ACHN (cell line): ENCODE measurements at places on chromosomes 2 and 18.

GRCh38 chr2:234134496-234134895, 84.0 kb downstream of the SPP2 start:
- DNase-seq, result no peak

GRCh38 chr18:27413495-27414401, 228.6 kb upstream of the CHST9 start:
- peak; percentile 79 for DNase-seq

DNA sequence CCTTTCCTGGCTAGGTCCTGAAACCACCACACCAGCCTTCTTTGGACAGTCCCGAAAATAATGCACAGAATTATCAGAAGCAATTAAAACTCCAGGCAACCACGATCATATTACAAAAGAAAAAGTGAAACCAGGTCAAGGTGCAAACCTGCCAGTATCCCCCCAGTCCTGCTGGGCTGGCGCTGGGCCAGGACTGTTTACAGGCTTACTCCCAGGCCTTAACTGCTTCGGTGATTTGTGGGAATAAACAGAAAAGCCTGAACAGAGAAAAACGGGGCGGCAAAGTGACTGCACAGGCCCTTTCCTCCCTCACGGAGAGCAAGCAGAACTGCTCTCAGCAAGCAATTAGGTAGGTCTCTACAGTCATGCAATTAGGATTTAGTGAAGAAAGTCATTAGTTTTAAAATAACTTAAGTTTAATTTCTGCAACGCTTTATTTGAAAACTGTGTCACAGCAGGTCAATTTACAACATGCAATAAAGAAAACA, 1.3 kb downstream of the HDAC4 start:
- DNase-seq, result peak; percentile 4

- DNase-seq, result no peak
Measured at GRCh38 chr2:143524559-143525401, 395.6 kb downstream of the ARHGAP15 start.

GRCh38 chr2:27303093-27304025, 4.9 kb downstream of the UCN start:
- peak; percentile 87 for DNase-seq

DNA sequence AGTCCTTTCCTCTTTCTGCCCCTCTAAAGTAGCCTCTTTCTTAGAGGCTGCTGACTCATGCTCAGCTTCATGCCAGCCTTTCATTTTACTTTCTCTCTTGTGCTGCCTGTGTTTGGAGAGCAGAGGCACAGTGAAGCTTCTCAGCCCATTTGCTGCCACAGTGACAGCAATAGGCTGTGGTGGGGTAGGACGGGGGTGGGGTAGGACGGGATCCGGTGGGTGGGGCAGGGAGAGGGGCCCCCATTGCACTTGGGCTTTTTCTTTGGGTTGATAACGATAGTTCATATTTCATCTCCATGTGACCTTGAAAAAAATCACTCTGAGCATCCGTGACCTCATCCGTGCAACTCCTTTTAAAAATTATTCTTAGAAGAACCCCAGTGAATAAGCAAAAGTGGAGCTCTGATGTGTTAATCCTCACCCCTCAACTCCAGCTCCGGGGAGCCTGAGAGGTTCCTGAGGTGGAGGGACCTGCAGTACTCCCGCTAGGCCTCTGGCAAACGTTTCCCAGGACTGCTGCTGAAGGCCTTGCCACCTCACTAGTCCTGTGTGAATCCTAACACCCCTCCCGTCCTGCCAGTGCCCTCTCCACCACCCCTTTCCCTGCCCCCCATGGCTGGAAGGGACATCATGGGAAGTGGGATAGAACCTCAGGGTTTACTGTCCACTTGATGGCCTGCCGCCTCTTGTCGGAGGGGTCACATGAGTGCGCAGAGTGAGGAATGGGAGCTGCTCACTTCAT, 70.8 kb downstream of the INPP4A start:
- DNase-seq, result peak; percentile 31

GRCh38 chr2:131093696-131094462, 619 bp upstream of the FAM168B start:
- DNase-seq, result peak; percentile 76

GRCh38 chr2:113025737-113026136, 20.5 kb downstream of the IL36A start:
- DNase-seq, result no peak

GRCh38 chr2:190184460-190184859, 121.9 kb upstream of the MSTN start:
- DNase-seq, result no peak

DNA sequence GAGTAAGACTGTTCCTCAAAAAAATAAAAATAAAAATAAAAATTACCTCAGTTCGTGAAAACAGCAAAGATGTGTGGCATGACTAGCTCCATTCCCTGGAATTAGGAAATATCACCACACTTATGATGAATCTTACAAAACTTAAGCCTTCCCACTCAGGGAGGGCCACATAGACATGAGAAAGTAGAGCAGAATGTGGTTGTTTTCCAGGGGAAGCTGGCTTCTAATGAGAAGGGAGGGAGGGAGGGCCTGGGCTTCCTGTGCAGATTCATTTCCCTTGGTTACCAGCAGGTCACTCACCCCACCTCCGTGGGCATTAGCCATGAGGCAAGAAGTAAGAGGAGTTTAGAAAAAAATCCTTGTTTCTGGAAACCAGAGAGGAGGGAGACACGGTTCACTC, 95.9 kb upstream of the RMDN2 start:
- DNase-seq, result peak; percentile 5

GRCh38 chr18:13525381-13526029, 200.9 kb downstream of the FAM210A start:
- DNase-seq, result no peak

- DNase-seq, result no peak
Measured at GRCh38 chr2:145283131-145283530, 763.2 kb upstream of the ZEB2 start.

DNA sequence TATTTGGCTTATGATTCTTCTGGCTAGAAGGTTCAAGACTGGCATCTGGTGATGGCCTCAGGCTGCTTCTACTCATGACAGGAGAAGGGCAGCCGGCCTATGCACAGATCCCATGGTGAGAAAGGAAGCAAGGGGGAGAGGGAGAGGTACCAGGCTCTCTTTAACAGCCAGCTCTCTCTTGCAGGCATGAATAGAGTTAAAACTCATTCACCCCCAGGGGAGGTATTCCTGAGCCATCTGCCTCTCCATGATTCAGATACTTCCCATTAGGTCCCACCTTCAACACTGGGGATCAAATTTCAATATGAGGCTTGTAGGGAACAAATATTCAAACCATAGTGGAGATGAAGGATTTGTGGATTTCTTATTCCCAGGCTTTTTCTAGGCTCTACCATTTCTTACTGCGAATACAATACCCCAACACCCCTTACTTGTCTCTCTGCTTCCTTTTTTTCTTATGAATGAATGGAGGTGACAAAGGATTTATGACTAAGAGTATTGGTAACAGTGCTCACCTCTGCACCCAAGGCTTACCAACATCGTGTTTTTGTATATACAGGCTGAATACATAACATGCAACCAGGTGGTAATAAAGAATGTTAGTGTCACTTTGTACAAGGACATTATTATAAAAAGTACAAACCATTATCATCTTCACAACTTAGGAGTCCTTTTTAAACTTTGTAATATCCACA, 454.6 kb upstream of the TRIB2 start:
- no peak for DNase-seq

- no peak for DNase-seq
Measured at GRCh38 chr18:67766930-67767329, 250.4 kb upstream of the DSEL start.

DNA sequence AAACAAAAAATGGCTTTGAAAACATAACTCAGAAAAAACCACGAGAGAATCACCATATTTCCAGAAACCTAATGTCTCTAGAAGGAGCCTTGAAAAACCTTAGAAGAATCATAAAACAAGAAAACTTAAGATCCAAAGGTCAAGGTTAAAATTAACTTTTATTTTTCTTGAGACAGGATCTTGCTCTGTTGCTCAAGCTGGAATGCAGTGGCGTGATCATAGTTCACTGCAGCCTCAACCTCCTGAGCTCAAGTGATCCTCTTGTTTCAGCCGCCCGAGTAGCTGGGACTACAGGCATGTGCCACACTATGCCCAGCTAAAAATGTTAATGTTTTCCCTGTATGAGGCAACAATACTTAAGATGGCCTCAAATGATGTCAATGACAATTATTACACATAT, 254.2 kb upstream of the SESTD1 start:
- no peak for DNase-seq

- no peak for DNase-seq
Measured at GRCh38 chr18:42328931-42329330, 373.9 kb downstream of the PIK3C3 start.

DNA sequence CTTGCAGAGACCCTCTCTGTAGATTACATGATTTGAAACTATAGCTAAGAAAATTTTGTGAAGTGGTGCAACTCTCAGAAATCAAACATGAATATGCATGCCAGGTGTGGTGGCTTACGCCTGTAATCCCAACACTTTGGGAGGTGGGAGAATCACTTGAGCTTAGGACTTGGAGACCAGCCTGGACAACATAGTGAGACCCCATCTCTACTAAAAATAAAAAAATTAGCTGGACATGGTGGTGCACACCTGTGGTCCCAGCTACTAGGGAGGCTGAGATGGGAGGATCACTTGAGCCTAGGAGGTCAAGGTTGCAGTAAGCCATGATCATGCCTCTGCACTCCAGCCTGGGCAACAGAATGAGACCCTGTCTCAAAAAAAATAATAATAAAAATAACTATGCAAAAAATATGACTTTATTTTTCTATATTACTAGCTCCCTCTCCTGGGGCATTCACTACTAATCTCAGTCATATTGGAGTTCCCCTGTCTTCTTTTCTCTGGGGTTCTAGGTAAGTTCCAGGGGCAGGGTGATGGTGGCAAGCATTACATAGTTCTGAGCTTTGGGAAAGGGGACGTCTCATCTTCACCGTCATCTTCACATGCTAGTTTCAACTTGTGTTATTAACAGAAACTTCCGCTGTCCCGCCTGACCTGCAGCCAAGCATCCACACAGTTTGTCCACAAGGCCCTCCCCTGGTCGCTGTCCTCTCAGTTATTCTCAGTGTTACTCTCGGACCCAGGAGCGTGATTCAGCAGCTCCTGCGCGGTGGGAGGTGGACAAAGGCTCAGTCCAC, 96.8 kb upstream of the MBOAT2 start:
- DNase-seq, result no peak

DNA sequence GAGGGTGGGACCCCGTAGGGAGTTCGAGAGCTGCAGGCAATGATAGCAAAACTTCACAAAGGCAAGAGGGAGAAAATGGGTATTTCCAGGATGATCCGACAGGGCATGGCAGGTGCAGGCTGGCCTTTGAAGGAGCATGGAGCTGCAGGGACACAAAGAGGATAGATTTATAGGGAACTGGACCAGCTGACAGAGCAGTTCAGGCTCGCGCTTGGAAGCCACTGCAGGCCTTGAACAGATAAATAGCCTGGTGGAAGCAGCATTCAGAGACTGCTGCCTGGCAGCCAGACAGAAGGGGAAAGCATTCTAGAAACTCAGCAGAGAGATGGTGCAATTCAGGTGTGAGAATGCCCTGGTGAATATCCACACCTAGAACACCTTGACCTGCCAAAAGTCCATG, 29.3 kb upstream of the CREG2 start:
- DNase-seq, result no peak

- no peak for DNase-seq
Measured at GRCh38 chr2:196511258-196512168, 128.0 kb upstream of the CCDC150 start.

DNA sequence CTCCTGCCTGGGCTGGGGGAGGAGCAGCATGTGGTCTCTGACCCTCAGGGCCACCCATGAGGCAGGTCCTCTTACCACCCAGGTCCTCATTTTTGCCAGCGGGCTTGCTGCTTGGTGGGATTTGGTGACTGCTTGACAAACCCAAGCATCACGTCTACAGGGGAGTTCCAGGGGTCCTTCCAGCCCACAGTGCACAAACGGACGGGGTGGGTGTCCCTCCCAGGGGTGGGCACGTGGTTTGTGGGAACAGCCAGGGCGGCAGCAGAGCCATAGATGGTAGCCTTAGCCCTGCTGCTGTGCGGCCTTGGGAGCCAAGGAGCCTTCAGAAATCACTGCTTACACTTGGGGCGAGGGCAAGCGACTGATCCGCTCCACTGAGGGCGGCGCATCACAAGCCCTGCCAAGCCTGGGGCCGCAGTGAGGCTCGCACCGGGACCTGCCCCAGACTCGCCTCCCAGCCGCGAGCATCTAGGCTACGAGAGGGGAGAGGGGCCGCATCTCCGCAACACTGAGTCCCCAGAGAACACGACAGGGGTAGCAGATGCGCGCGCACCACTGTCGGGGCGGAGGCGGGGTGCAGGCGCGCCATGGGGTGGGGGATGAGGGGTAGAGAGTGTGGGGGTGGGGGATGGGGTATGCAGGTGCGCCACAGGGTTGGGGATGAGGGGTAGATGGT, 36.9 kb downstream of the SNED1 start:
- DNase-seq, result no peak

DNA sequence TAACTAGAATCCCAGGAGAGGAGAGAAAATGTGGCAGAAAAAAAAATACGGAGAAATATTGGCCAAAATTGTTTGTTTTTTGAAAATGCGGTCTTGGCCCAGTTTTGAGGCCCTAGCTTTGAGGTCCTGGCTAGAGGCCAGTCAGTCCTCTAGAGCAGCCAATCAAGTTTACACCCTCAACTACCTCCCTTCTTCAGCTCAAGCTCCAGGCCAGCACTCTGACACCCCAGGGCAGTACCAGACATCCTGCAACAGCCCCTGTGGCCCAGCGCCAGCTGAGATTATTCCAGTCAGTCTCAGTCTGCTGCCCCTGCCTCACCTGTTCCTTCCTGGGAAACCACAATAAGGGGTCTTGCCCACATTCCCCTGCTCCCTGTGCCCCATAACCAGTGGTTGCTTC, 107.7 kb downstream of the UGGT1 start:
- DNase-seq, result no peak

DNA sequence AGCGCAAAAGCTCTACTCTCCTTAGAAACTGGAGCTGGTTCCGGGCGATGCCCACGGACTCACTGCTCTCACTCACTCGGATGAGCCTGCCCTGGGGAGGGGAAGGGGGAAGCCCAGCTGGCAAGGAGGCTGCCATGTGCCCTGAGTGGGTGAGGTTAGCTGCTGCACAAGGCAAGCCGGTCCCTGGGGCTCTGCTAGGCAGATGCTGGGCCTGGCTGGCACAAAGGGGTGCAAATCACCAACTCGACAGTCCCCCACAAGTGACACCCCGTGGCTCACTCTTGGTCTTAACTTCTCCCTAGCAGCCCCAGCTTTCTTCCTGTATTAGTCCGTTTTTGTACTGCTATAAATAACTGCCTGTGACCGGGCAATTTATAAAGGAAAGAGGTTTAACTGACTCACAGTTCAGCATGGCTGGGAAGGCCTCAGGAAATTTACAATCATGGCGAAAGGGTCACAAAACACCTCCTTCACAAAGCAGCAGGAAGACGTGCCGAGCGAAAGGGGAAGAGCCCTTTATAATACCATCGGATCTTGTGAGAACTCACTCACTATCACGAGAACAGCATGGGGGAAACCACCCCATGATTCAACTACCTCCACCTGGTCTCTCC, 33.2 kb downstream of the ADCY3 start:
- no peak for DNase-seq

- DNase-seq, result no peak
Measured at GRCh38 chr2:234945339-234945873, 6.4 kb upstream of the SH3BP4 start.

- DNase-seq, result no peak
Measured at GRCh38 chr2:145802133-145802532, 1282.2 kb upstream of the ZEB2 start.
